Glutamatergic neuron (in vitro differentiated cells): ENCODE measurements at places on chromosomes 3 and 15. TPM values are rescaled to one million over a fixed set of nuclear protein-coding genes. Genes with fewer than 3 reads are reported as not detected.

- no peak for DNase-seq
Measured at GRCh38 chr15:91865950-91866349, 12.4 kb downstream of the SLCO3A1 start.

DNA sequence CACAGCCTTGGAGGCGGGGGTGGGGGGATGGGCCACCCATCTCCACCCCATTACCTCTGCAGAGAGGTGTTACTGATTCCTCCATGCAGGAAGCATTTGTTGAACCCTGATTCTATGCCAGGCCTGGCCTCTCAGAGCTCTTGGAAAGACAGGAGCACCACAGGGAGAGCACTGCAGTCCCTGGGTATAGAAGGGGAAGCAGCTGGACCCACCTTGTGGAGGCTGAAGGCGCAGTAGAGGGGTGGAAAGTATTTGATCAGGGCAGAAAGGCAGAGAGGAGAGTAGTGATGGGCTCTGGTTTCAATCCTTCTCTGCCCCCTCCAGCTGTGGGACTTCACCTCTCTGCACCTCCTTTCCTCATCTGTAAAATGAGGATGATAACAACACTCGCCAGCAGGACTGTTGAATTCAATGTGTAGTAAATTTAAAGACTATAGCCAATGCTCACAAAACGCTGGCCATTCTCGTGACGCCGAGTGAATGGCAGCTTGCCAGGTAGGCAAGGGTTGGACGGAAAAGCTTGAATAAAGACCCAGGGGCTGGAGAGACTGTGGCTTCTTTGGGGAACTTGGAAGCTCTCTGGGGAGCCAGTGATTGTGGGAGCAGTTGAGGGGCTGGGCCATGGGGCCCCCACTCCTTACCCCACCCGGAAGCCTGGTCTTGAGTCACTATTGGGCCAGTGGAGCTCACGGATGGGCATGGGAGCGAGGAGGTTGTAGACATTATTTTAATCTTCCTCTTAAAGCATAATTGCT is 8.0 kb upstream of the CCDC33 start:
- no peak for DNase-seq

MASP1 gene
- 1.7 TPM for total RNA-seq

PLA2G4F gene
- total RNA-seq: not detected

GRCh38 chr3:158095111-158095813 is 11.0 kb downstream of the SHOX2 start:
- DNase-seq: peak; percentile 26

DNA sequence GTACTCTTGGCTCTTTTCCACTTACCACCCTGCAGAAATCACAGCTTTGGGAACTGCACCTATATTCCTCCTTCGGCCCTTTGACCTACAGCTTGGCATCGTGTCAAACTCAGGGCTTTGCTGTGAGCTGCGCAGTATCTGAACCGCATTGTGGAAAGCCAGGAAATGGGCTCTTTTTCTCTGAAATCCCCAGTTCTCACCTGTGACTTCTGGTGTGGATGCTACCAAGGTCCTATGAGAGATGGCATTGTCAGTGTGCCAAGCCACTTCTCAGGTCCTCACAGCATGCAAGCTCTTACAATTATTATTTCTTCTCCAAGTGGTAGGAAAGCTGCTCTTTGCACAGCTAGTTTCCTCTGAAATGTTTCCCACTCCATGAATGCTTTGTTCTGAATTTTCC is 450.6 kb upstream of the TBL1XR1 start:
- no peak for DNase-seq

- DNase-seq: no peak
Measured at GRCh38 chr15:43735416-43735815, 10.8 kb upstream of the PDIA3 start.
